Endothelial cell (in vitro differentiated cells): ENCODE measurements at places on chromosomes 11 and 22.

DNA sequence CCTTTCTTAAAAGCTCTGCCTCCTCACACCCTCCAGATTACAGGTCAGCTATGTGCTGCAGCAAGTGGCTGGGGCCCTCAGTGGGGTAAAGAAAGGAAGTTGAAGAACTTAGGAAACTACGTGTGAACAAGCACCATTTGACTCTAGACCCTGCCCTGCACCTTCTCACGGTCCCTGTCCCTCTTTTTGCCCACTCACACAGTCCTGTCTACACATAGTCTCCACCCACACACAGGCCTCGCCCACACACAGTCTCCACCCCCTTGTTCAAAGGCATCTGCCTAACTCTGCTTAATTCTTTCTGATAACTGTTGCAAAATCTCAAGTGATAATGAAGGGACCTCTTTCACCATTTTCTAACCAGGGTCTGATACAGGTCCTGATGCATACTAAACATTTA is 59.0 kb downstream of the TMPRSS5 start:
- DNase-seq: no peak

- DNase-seq: no peak
Observed at GRCh38 chr11:66083767-66084166, 13.7 kb downstream of the PACS1 start.

GRCh38 chr11:8760896-8761295 is 78.3 kb downstream of the RPL27A start:
- DNase-seq: no peak

- DNase-seq: peak; percentile 26
Observed at GRCh38 chr22:33919391-33920196, 682 bp downstream of the LARGE1 start.

DNA sequence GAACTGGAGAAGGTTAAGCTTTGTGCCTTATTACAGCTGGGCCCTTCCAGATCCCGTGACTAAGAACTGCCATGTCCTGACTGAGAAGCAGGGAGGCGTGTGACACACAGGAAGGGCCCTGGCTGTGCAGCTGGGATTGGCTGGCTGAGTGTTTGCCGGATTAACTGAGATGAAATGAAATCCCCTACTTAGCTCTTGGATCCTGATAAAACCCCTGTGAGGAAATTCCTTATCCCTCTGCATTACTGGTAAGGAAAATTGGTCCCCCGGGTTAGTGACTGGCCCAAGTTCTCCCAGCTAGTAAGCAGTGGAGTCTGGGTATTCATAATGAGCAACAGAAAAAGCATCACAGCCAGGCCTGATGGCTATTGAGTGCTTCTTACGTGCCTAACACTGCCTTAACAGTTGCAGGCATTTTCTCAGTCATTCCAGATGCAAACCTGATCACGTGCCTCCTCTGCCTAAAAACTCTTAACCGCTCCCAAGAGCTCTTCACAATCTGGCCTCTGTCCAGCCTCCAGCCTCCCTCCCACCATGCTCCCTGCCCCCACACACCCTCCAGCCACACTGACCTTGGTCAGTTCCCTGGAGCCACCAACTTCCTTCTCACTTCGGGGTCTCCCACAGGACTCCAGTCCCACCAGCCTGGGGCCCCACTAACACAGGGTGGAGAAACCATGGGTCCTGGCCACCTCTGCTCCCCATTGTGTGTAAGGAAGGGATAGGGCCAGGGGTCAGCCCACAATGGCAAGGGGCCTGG is 37.8 kb downstream of the ARRB1 start:
- no peak for DNase-seq
